ENCODE measurements at places on chromosomes 7 and 10.

DNA sequence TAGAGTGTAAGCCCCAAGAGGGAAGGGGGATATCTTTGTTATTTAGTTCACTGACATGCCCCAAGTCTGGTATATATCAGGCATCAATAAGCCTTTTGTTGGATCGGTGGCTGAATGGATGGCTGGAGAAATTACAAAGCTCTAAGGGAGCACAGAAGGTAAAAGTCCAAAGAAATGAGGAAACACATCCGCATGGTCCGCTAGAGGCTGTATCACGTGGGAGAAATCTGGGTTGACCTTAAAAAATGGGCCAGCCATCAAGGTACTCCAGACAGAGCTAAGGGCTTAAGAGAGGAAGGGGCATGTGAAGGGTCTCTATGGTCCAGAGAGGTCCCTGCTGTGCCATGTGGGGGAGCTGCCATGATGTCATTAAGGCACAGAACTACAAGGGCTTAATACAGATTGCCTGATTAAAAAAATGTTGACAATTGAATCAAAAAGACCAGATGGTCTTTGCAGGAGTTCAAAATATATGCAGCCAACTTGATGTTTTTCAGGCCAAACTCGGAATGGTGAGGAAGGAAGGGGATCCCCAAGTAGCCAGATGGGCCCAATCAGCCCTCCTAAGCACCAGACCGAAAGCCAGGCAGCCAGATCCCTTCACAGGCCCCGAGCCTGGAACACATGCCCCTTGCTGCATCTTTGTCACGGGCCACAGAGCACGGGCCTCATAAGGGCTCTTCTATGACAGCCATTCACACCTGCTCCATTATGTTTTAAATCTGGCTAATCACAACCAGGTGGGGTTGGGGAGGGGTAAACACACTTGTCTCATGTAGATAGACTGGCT, 31.9 kb downstream of the SCRN1 start:
- DNase-seq: no peak

- DNase-seq: no peak
Observed at GRCh38 chr7:101998906-101999240, 181.4 kb downstream of the CUX1 start.

DNA sequence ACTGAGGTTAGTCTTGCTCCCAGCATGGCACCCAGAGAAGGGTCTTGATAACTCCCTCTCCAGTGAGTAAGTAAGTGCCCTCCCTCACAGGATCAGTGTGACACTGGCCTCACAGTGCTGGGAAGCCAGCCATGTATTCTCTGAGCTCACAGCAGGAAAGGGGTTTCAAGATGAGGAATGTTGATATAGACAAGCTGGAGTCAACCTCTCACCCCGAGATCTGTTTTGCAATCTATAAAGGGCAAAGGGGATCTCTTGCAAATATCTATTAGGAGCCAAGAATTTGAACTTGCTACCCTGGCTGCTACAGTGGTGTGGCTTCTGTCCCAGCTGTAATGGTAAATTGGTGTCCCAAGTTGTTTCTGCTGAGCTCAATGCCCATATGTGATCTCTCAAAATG, 70.2 kb upstream of the ADAM12 start:
- no peak for DNase-seq

GRCh38 chr7:80053124-80053523, 81.5 kb upstream of the GNAI1 start:
- DNase-seq: no peak

GRCh38 chr7:39614299-39614698, 9.1 kb upstream of the RALA start:
- DNase-seq: no peak

DNA sequence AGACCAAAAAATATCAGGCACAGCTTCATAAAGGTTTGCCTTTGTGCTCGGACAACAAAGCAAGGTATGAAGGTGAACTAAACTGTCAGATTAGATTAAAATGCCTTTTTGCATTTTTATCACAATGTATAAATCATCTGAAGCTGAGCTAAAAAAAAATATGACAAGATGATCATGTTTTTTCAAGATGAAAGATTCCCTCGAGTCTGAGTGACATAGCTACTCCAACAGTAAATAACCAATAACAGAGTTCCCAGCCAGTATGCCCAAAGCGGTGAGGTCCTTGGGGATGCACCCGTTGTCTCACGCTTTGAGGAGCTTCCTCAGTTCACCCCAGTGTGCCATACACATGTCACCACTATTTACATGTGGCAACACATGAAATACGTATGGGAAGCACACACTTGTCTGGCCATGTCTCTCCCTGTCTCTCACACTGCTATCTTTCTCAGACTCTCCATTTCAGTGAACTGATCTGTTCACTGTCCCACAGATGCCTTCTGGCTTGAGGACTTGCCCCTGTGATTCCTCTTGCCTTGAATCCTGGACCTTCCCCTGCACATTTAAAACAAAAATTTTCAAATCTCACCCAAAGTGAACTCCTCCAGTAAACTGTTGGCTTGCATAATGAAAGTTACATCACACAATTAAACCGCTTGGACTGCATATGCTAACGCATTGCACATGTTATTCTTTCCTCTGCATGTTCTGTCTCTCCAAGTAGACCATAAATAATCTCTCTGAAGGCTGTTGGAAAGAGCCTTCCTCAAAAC, 2.6 kb upstream of the PIK3CG start:
- no peak for DNase-seq

Measured in activated CD8-positive, alpha-beta memory T cell treated with anti-CD3 and anti-CD28 coated beads for 1 hour (primary cell).